ENCODE measurements at places on chromosomes 1 and 21. TPM values are rescaled to one million over a fixed set of nuclear protein-coding genes. Genes with fewer than 3 reads are reported as not detected.

DHRS3 gene
- total RNA-seq, result 24.5 TPM

OXCT2 gene
- 1.6 TPM for total RNA-seq

SPRR2F gene
- total RNA-seq, result not detected

SPATA1 gene
- total RNA-seq, result 1.1 TPM

CCDC181 gene
- total RNA-seq, result 2.1 TPM

SMYD2 gene
- total RNA-seq, result 53.6 TPM

ADSS2 gene
- 165 TPM for total RNA-seq

ARTN gene
- total RNA-seq, result 0.27 TPM

MTHFR gene
- total RNA-seq, result 21.7 TPM

NBPF4 gene
- not detected for total RNA-seq

C8A gene
- not detected for total RNA-seq

FNDC10 gene
- total RNA-seq, result 0.65 TPM
